Activated CD4-positive, alpha-beta T cell treated with anti-CD3 and anti-CD28 coated beads, Interleukin-2, amount 50 U/mL, for 48 hours (primary cell): ENCODE measurements at places on chromosomes 7 and 10.

- no peak for DNase-seq
Observed at GRCh38 chr10:1166828-1167275, 110.7 kb downstream of the WDR37 start.

GRCh38 chr7:121038717-121039509, 50.4 kb downstream of the CPED1 start:
- no peak for DNase-seq

GRCh38 chr10:32332299-32332750, 14.6 kb downstream of the EPC1 start:
- peak; percentile 82 for DNase-seq

DNA sequence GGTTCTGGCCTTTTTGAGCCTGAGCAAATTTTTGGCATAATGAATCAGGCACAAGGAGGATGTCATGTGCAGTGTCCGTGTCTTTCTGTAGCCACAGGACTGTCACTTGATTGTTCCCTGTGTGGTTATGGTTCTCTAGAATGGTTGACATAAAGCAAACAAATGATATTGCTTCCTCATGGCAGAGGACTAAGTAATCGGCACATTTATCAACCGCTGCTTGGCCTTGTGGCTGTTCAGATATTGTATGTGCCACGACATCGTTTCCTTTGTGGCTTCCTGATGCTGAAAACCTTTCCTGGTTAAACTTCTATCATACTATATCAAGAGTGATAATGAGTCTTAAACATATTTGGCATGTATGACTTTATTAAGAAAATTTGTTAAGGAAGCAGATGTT, 598.8 kb downstream of the SUGCT start:
- no peak for DNase-seq

- DNase-seq: no peak
Observed at GRCh38 chr7:84912993-84913635, 273.7 kb downstream of the SEMA3D start.

GRCh38 chr7:41005374-41005901, 697.5 kb downstream of the INHBA start:
- DNase-seq: no peak

- DNase-seq: no peak
Observed at GRCh38 chr10:102735065-102735562, 8.6 kb upstream of the WBP1L start.

- no peak for DNase-seq
Observed at GRCh38 chr7:127907110-127908040, 123.9 kb downstream of the LRRC4 start.

DNA sequence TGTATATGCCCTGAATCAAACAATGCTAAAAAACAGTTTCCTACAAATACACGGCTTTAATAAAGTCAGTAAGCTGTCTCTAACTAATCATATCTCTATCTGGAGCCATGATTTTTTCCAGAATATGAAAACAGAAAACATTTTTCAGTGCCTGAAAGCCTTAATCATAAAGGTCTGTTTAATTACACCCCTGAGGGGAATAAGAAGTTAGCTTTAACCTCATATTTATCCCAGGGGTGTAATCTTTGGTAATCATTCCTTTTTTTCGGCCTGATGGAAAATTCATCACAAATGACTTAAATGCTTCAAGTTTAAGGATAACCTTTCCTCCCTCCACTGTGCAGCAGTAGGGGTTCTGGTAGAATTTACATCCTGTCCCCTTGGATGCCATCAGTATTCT, 124.2 kb downstream of the ATE1 start:
- DNase-seq: no peak

GRCh38 chr7:732094-732541, 5.0 kb upstream of the PRKAR1B start:
- DNase-seq: no peak
